Foreskin fibroblast (primary cell): ENCODE measurements at places on chromosomes 12 and 14.
A peak's percentile ranks its signal among the peaks of the same experiment; 100 is the strongest.

DNA sequence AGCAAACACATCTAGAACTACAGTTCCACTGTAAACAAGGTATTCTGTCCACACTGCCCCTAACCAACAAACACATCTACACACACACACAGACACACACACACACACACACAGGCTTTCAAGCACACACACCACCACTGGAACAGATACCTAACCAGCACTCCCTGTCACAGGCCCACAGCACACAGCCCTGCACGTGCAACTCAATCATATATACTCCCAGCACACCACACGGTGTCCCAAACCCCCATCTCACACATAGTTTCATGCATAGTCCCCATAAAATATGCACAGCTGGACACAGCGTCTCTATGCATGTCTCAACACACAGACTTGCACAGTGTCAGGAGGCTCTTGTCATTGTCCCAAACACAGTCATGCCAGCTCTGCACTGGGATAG lies 27.6 kb downstream of the KRT8 start:
- no peak for DNase-seq

DNA sequence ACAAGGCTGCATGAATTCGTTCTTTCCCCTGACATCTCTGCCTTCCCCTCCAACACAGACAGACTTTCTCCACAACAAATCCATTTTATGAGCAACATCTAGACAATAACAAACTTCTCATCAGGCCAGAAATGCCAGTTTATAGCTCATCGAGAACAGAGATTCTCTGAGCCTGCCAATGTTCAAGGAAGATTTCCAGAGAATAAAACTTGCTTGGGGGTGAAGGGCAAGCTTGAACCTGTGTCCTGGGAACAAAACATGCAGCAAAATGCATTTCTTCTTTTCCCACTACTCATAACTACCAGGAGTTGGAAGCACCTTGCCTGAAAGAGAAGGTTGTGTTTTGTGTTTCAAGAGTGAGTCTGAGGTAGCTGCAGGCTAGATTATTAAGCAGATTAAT lies 6.8 kb downstream of the MAP1LC3B2 start:
- no peak for DNase-seq

DNA sequence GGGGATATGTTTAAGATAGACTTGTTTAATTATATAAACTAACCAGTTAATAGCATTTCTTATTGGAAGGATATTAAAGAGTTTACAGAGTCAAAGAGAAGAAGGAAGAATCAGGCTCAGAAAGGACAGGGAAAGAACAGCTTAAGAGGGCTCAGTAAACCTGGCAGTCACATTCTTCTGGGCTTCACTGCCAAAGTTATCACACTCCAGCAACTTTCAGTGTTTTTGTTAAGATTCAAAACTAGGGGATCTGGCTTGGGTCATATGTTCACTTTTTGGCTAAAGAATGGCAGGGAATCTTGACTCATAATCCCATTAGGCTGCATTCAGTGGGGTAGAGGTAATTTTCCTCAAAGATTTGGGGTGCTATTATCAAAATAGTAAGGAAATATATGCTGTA lies 312.3 kb downstream of the RAD51B start:
- DNase-seq: no peak

GRCh38 chr12:29208060-29208459 lies 59.0 kb downstream of the FAR2 start:
- no peak for DNase-seq

DNA sequence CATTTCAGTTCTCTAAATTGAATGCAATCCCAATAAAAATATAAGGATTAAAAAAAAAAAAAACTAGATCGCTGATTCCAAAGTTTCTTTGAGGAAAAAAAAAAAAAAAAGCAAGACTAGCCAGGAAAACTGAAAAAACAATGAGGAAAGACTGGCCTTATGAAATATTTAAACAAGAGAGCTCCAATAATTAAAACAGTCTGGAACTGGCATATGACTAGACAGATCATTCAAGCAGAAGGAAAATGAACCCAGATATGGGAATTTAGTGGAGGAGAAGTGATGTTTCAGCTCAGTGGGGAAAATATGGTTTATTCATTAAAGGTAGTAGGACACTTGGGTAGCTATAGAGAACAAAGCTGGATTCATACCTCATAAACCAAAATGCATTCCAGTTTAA lies 42.0 kb upstream of the TBC1D15 start:
- peak; percentile 10 for DNase-seq

DNA sequence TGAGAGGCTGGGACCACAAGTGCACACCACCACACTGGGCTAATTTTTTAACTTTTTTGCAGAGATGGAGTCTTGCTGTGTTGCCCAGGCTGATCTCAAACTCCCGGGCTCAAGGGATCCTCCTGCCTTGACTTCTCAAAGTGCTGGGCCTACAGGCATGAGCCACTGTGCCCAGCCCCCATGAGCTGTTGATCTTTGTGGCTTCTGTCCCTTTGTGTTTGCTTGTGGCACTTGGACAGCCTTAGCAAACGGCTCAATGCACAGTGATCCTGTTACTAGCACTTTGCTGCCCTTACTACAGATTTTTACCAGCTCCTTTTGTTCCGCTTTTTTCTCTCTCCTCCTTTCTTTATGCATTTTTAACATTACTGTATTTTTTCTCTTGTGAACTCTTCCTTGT lies 25.3 kb upstream of the EVL start:
- no peak for DNase-seq

GRCh38 chr12:106063826-106064720 lies 74.7 kb downstream of the NUAK1 start:
- no peak for DNase-seq

GRCh38 chr12:89861086-89861485 lies 152.4 kb upstream of the ATP2B1 start:
- DNase-seq: peak; percentile 14

GRCh38 chr14:80923368-80923767 lies 18.2 kb downstream of the CEP128 start:
- DNase-seq: no peak
